ENCODE measurements at places on chromosomes 16 and 17. TPM values are rescaled to one million over a fixed set of nuclear protein-coding genes. Genes with fewer than 3 reads are reported as not detected.

The RND2 gene
- 0.63 TPM for total RNA-seq

- peak overlapping the region; percentile 49 for H3K27ac ChIP-seq
- H3K27me3 ChIP-seq: no peaks in the 10 kb centered on the region
- peak; percentile 43 for DNase-seq
- H3K36me3 ChIP-seq: peaks cover 6% of the 10 kb centered on the region
Observed at GRCh38 chr17:30905742-30906100, 317 bp downstream of the TEFM start.

DNA sequence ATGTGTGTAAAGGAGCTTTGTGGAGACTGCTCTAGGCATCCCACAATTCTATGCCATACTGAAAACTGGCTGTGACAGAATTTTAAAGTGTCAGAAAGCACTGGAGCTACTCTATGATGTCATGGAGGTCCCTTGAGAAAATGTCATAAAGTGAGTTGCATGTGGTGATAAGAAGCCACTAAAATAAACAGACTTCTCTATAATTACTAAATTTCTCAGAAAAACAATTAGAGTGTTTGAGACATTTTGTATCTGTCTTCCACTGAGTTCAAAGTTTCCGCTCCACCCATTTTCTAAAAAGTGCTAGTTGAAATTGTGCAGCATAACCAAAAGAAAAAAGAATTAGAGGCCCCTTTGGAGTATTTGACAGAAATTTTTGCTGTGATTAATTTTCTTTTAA is 603.9 kb downstream of the KCNJ2 start:
- no peak overlapping the region for H3K4me3 ChIP-seq
- no peaks in the 10 kb centered on the region for H3K27me3 ChIP-seq
- no peaks in the 10 kb centered on the region for H3K4me1 ChIP-seq
- no peak overlapping the region for H3K27ac ChIP-seq

DNA sequence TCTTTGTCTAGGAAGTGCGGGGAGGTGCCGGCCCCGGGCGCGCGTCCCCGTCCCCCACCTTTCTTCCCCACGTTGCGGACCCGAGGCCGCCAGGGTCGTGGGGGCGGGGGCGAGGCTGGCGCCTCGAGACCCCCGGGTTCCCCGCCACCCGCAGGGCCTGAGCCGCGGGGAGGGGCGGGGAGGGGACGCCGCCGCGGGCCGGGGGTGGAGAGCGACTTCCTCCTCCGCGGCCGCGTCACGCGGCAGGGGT is 1.8 kb upstream of the ACTG1 start:
- H3K4me1 ChIP-seq: peaks cover 3% of the 10 kb centered on the region
- H3K4me3 ChIP-seq: peak overlapping the region; percentile 58
- DNase-seq: no peak
